ENCODE measurements at places on chromosomes 16 and 17.

GRCh38 chr17:53032861-53033271 is 789.9 kb upstream of the KIF2B start:
- no peak for DNase-seq

GRCh38 chr17:1906662-1907101 is 76.9 kb downstream of the RPA1 start:
- no peak for DNase-seq

DNA sequence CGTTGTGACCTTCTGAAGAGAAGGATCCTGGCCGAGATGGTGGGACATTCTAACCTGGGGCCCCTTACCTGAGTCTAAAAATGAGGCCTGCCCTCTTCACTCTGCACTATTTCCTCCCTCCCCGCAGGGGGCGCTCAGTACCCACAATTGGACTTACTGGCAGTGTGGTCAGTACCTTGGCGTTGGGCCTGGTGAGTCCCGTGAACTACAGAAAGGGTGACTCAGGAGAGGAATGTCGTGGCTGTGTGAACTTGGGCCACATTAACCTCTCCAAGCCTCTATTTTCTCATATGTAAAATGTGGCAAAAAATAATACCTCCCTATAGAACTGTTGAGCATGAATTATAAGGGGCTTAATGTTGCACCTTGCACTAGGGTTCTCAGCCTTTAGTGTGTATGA is 3.9 kb downstream of the RSAD1 start:
- no peak for DNase-seq

DNA sequence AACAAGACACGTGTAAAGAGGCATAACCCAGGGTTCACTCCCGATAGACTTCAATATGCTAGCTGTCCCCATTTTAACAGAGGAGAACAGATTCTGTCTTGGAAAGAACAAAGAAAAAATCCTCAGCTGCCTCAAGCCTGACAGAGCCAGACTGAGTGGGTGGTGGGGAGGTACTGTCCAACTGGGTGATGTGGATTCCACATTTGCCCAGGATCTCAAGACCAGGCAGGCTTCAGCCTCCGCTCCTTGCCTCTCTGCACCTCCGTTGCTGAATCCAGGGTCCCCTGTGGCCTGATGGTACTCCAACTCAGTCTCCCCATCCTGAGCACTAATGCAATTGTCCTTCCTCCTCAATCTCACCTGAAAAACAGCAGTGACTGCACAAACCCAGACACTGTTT is 163.8 kb downstream of the GSG1L start:
- DNase-seq, result no peak

DNA sequence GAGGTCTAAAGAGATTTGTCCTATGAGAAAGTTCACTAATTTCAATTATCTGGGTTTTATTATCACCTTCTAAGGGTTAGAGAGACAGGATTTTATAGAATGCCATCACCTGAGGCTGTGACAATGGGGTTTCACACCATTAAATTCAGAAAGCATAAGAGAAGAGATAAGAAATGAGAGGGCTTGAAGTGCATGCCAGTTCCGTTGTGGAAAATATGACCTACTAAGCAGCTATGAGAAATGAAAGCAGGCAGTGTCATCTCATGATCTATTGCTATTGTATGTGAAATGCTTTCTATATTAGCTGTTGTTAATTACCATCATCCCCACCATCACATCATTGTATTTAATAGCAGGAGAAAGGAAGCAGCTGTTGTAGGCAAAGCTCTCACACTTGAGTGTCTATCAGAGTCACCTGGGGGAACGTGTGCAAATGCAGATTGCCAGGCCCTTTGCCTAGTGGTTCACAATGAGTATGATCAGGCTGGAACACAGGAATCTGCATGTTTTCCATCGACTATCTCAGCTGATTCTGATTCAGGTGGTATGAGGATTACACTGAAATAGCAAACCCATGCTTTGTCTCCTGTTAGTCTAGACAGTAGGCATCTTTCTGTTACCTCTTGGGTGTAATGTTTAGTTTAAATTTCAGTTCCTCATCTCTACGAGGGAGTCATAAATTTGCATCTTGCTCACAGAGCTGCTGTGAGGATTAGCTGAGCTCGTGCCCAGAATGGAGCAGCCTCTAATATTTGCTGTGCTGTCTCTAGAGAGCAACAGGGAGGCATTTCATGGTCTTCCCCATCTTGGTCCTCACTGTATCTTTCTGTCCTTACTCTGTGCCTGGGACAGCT is 256.4 kb downstream of the CDH13 start:
- no peak for DNase-seq

- DNase-seq, result no peak
Measured at GRCh38 chr16:65283181-65283651, 161.4 kb upstream of the CDH11 start.

GRCh38 chr17:83085103-83085502 is 5.7 kb downstream of the METRNL start:
- DNase-seq, result no peak

GRCh38 chr17:55453839-55454557 is 32.4 kb upstream of the MMD start:
- DNase-seq, result no peak

- no peak for DNase-seq
Measured at GRCh38 chr17:33935822-33936221, 319.3 kb upstream of the CCL2 start.

DNA sequence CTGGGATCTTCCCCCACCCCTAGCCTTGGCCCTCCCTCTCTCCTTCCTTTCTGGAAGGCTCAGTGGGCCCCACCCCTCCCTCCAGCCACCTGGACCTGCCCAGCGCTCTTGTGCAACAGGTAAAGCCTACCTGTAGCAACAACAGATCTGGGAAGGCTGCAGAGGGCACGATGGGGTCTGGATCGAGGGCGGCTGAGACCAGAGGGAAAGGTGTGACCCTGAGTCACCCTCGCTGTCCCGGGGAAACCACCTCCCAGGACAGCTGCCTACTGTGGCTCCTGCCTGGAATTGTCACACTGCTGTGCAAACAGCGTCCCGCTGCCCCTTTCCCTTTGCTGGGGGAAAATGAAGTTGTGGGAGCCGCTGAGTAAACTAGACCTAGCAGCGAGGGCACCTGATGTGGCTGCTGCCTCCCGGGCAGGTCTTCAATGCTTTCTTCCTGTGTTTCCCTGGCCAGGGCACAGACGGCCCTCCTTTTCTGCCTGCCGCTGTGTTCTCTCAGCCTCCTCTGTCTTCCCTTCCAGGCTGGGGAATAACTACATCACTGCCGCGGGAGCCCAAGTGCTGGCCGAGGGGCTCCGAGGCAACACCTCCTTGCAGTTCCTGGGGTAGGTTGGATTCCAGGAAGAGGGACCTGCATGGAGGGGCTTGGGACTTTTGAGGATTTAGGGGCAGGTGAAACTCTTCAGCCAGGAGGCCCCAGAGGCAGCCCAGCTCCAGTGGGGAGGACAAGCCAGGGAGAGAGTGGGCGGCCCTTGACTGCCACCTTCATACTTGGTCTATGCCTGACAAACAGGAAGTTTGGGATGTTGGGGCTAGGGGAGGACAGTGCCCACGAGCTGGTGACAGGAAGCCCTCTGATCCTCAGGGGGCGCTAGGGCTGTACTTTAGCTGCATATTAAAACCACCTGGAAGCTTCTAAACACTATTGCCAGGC is 22.2 kb upstream of the CYLD start:
- no peak for DNase-seq

All from NCI-H1436 treated with DMSO at 0.1 percent for 48 hours (cell line).